Activated T-cell treated with anti-CD3 and anti-CD28 coated beads, Interleukin-2, amount 50 U/mL, for 72 hours (primary cell): ENCODE measurements at places on chromosomes 2 and 18. TPM values are rescaled to one million over a fixed set of nuclear protein-coding genes. Genes with fewer than 3 reads are reported as not detected.

ERICH2 gene
- total RNA-seq: 0.58 TPM

GRCh38 chr18:13681701-13682100 is 44.7 kb downstream of the FAM210A start:
- no peak for DNase-seq

GRCh38 chr2:118687192-118687591 is 160.3 kb downstream of the EN1 start:
- no peak for DNase-seq

GRCh38 chr2:235240574-235240973 is 253.3 kb upstream of the AGAP1 start:
- no peak for DNase-seq

DNA sequence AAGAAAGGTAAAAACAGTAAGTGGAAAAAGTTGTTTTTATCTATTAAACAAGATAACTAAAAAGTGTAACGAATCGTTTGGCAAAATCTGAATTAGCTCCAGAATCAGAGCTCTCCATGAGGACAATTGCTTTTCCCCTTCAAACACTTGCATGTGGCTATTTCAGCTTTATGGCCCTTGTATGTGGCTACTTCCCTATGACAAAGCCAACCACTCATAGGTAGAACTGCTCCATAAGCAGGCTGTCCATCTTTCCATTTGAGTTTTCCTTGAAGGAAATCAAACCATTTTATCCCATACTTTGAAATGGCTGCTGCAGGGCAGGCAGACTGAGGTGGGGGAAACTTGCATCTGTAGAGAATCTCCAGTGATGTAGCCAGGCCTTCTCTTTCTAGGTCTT is 445.5 kb upstream of the ID2 start:
- DNase-seq: no peak

DNA sequence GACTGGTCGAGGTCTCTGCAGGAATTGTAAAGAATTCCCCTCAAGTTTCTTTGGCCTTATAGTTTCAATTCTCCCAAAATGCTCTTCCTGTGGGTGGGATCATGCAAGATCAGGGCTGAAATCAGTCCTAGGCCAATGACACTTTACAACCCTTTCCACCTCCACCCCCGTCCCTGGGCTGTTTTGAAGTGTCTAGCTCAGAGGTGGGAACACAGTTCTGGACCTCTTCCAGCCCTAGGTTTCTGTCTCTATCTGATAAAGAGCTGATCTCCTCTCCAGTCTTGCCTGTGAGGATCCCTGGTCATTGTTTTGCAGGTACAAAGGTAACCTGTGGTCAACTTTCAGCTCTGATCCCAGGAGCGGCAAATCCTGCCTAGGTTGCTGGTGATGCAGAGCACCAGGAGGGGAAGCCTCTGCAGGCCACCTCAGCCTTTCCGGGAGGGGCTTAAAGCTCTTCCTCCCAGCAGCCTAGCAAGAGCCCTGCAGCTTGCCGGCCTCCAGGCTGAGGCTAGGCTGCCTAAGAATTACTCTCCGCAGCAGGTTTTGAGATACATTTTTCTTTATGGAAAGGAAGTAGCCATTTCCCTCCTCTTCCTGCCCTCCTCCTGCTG is 69.8 kb upstream of the WIPF1 start:
- DNase-seq: no peak
